ENCODE measurements at places on chromosomes 11 and 22.
A peak's percentile ranks its signal among the peaks of the same experiment; 100 is the strongest.

- peak; percentile 86 for DNase-seq
Observed at GRCh38 chr11:20367313-20367948, 3.9 kb downstream of the HTATIP2 start.

DNA sequence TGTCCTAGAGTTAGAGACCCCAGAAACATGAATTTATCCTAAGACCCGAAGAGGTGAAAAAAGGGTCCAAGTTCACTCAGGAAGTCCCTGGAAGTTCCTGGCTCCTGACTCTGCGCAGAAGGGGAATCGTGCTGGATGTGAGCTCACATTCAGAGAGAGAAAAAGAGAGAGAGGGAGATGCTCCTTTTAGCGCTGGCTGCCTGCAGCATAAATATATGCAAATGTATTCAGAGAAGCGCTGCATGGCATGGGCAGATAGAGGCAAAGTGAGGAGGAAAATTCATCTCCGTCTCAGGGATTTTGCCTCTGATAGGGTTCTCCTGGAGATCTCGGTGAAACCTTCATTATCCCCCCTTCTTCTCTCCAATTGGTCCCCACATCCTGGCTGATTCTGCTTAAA, 517.2 kb downstream of the MN1 start:
- DNase-seq = no peak

DNA sequence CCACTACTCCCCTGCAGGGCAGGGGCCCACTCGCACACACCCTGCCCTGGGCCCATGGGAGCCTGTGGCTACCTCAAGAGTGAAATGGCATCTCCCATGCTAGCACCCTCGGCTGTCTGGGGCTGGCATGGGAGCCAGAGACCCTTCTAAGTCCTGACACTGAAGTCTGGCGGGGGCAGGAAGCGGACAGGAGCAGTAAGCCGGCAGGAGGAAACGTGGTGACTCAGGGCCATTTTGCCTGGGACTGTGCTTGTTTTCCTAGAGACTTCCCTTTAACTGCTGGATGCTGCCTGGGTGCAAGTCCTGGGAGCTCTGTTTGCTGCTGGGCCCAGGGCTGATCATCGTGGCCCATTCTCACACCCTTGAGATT, 16.8 kb downstream of the RELT start:
- no peak for DNase-seq

GRCh38 chr11:10943968-10944367, 86.1 kb upstream of the ZBED5 start:
- peak; percentile 64 for DNase-seq

- no peak for DNase-seq
Observed at GRCh38 chr22:46162771-46163556, 12.6 kb downstream of the PPARA start.

- DNase-seq = no peak
Observed at GRCh38 chr11:45921561-45922424, 663 bp upstream of the LARGE2 start.

- peak; percentile 3 for DNase-seq
Observed at GRCh38 chr11:76889411-76889975, 28.8 kb downstream of the ACER3 start.

GRCh38 chr11:95487391-95487790, 256.4 kb upstream of the SESN3 start:
- DNase-seq = no peak

DNA sequence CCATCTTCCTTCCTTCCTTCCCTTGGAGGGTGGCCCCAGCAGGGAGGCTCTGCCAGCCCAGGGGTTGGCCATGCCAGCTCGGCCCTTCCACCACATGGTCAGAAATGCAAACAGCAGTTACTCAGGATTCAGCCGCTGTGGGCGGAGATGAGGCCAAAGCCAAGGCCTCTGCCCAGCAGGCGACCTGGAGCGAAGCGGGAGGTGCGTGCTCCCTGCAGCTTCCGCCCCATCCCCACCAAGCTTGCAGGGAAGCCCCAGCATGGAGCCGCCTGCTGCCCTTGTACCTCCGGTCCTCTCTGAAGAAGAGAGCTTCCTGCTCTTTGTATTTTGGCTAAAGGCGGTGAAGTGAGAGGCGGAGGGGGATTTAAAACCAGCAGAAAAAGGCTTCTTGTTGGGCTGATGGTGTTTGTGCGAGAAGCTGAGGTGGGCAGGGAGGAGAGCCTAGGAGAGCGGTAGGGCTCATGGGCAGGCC, 50.4 kb downstream of the ANO1 start:
- no peak for DNase-seq

GRCh38 chr11:16410479-16410878, 54.1 kb upstream of the SOX6 start:
- DNase-seq = no peak

DNA sequence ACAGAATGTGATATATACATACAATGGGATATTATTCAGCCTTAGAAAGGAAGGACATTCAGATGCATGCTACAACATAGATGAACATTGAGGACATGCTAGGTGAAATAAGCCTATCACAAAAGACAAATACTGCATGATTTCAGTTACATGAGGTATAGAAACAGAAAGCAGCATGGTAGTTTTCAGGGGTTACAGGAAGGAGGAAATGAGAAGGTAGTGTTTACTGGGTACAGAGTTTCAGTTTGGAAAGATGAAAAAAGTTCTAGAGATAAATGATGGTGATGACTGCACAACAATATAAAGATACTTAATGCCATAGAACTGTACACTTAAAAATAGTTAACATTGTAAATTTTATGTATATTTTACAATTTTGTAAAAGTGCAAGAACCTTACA, 266.7 kb upstream of the C11orf87 start:
- no peak for DNase-seq

DNA sequence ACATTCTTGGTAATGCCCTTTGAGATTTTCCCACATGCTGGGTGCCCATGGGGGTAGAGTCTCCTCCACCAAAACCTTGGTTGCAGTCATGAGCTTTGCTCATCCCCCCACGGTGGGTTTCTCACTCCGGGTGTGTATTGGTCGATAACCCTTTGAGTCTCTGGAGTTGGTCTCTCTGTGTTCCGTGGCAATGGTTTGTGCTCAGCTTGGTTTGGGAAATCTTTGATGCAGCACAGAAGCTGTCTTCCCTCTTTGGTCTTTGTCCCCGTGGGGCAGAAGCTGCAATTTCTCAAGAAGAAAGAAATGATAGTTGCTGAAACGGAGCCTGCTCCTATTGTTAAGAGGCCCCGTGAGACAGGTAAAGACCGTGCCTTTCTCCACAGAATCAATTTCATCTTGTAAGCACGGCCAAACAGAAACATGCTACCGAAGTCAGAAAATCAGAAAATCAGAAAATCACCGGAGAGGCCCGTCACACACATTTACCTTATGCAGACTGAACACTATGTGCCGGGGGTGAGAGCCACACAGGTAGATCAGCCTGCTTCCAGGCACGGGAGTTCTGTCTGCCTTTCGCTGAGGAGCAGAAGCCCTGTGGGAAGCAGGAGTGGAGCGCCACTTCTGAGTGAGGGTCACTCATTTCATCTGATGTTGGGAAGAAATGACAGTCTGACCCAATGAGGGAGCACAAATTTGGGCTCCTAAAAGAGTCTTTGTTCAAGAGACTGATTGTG, 186.1 kb downstream of the TBC1D22A start:
- no peak for DNase-seq

DNA sequence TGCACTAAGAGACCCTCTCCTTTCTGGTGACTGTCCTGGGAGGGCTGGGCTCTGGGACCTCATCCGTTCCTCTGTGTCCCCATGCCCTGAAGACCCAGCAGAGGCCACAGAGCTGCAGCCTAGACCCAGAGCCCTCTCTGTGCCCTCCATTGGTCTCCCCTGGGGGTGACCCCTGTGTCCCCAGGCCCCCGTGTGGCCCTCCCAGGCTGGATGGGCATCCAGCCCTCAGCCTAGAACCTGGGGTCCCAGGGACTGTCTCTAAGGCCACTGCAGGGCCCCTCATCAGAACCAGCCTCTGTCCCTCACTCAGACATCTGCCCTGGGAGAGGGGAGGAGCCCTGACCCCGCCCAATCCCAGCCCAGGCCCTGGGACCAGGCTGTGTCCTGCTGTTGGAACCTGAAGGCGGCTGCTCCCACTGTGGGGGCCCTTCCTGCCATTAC, 5.7 kb downstream of the IGLL1 start:
- DNase-seq = no peak

DNA sequence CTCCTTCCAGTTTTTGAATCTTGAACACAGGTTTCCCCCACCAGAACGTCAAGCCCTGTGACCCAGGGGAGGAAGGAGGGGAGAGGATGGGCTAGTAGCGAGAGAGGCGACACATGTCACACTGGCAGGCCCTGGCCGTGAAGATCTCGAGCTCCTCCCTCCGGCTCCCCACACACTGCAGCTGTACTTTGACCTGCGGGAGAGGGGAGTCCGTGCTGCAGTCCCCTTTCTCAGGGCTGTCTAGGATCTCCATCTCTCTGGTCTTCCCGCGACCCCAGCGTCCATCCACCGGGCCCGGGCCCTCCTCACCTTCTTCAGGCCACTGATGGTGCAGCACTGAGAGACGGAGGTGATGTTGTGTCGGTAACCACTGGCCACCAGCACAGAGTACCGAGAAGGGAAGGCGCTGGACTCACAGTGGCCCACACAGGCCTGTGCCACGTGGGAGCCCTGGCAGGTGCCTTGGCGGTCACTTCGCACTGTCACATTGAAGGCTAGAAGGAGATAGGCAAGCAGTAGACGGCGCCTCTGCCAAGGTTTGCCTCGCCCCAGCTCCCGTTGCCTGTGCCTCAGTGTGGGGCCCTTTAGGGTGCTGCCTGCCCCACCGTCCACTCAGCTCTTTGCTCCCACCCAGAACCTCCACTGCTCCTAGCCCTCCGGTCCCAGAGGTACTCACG, 873 bp downstream of the GPHA2 start:
- DNase-seq = no peak

GRCh38 chr11:134228625-134229024, 4.2 kb downstream of the VPS26B start:
- DNase-seq = no peak

- no peak for DNase-seq
Observed at GRCh38 chr11:34344410-34344767, 13.4 kb downstream of the ABTB2 start.

DNA sequence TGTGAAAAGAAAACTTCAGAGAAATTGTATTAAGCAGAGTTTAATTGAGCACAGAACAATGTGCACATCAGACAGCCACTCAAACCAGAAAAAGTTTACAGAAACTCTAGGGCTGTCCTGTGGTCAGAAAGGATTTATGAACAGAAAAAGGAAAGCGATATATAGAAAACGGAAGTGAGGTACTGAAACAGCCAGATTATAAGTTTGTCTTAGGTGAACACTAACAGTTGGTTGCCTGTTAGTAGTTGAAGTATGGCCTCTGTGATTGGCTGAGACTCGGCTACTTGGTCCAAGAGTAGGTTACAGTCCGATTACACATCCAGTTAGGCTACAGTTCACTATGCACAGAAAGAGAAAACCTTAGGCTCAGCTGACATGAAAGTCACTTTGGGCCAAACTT, 1232.5 kb upstream of the RAG2 start:
- DNase-seq = no peak

DNA sequence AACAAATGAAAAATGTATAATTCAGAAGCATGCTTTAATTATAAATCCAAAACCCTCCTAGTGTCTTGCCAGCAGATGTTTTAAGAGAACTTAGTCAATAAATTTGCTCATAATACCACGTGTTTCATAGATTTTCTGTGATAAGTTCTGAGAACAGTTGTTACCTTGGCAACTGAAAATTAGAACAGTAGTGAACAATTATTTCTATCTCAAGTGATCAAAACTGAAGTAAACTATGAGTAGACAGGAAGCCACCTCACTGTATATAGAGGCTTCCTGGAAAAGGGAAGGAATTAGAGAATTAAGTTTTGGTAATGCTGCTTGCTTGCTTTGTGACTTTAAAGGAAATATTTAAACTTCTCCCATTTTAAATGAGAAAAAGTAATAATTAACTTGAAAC, 266.0 kb upstream of the ANO3 start:
- no peak for DNase-seq

- no peak for DNase-seq
Observed at GRCh38 chr11:827146-827896, 398 bp upstream of the CRACR2B start.

- no peak for DNase-seq
Observed at GRCh38 chr11:63613517-63614135, 607 bp downstream of the PLAAT3 start.

DNA sequence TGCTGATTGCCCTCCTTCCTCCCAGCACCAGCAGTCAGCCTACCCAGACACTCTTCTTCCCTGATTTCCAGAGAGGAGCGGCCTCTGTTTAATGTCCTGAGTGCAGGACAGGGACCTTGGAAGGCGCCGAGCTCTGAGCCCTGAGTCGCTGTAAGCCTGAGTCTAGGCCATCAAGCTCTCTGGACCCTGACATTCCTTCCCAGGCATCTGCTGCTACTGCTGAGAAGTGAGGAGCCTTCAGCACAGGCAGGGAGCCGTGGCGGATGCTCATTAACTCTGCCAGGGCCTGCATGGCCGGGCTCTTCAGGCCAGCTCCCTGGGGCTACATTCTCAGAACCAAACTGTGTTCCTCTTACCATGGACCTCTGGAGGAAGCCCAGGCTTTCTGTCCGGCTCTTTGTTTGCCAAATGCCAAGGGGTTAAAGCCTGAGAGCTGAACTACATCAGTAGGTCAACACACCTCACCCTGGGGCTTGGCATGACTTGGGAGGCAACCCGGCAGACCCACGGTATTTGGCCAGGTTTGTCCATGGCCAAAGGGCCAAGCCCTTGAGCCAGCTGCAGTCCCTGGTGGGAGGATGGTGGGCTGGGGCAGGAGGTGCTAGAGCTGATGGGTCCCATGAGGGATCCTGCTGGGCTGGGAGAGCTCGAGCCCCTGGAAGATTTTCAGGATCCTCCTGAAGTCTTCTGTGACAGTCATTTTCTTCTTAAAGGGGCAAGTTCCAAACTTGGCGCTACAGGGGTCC, 721.4 kb downstream of the BRD1 start:
- DNase-seq = no peak

- peak; percentile 86 for DNase-seq
Observed at GRCh38 chr22:17972385-17973191, 51.8 kb downstream of the MICAL3 start.

DNA sequence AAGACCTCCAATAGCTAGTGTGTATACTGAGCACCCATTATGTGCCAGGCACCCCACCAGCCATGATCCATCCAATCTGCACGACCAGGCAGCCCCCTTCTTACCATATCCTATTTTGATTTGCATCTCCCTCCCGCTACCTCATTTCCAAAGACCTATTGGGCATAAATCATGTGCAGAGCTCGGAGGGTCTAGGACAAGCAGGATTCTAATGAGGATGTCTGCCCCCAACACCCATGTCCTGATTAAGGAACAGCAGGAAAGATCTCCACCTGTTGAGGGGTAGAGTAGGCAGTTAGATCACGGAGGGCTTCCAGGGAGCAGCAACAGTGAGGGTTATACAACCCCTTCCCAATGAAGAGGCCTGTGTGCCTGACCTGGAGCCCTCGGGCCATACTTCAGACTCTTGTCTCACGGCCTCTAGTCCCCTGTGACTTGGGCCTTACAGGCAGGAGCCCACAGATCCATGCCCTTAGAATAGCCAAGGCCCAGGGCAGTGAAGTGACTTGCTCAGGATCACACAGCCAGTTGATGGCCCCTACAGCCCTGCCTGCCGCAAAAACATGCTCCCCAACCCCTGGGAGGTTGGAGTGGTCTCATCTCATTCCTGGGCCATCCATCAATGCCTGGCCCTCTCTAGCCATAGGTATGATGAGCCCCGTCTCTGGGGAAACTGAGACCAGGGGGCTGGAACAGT, 3.5 kb downstream of the RAB3IL1 start:
- DNase-seq = no peak

- DNase-seq = peak; percentile 47
Observed at GRCh38 chr11:67055812-67056211, 835 bp upstream of the RHOD start.

Data from amniotic epithelial cell (primary cell).